Fibroblast of villous mesenchyme (primary cell): ENCODE measurements at places on chromosomes 5 and 9. TPM values are rescaled to one million over a fixed set of nuclear protein-coding genes. Genes with fewer than 3 reads are reported as not detected.

GZMA gene
- not detected in 2 replicates for total RNA-seq

HRCT1 gene
- 0.43 and 0.97 TPM in 2 replicates for total RNA-seq

CCDC107 gene
- 18.1 and 18.7 TPM in 2 replicates for total RNA-seq

SLIT3 gene
- total RNA-seq = under 0.01 and 0.64 TPM in 2 replicates

C1QTNF3 gene
- 0.86 and 1.9 TPM in 2 replicates for total RNA-seq

CDH9 gene
- not detected in 2 replicates for total RNA-seq

FOXD1 gene
- total RNA-seq = 2.2 and 6.1 TPM in 2 replicates

F2RL1 gene
- total RNA-seq = 26.3 and 69.9 TPM in 2 replicates

SLC23A1 gene
- total RNA-seq = not detected in 2 replicates

GRCh38 chr9:6894135-6894534 is 136.4 kb downstream of the KDM4C start:
- DNase-seq = no peak

DNA sequence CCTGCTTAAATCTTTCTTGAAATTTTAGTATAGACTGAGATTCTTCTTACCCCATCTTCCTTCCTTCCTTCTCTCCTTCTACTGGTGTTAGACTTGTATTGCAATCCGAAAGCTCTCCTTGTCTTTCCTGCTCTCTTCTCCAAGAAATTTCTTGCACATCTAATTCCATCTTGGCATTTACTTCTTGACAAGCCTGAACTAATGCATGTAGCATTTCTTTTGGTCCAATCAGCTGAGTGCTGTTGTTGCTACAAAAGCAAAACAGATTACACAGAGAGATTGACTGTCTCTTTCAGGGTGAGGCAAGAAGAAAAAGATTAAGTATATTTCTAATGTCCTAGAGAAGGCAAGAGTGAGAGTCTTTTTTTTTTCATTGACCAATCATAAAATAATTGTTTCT is 51.6 kb upstream of the MAP1B start:
- DNase-seq = no peak

GRCh38 chr5:129905473-129906176 is 1.4 kb downstream of the CHSY3 start:
- DNase-seq = no peak

- no peak for DNase-seq
These were observed 502.0 kb downstream of the BNC2 start for GRCh38 chr9:16368237-16369087.

DNA sequence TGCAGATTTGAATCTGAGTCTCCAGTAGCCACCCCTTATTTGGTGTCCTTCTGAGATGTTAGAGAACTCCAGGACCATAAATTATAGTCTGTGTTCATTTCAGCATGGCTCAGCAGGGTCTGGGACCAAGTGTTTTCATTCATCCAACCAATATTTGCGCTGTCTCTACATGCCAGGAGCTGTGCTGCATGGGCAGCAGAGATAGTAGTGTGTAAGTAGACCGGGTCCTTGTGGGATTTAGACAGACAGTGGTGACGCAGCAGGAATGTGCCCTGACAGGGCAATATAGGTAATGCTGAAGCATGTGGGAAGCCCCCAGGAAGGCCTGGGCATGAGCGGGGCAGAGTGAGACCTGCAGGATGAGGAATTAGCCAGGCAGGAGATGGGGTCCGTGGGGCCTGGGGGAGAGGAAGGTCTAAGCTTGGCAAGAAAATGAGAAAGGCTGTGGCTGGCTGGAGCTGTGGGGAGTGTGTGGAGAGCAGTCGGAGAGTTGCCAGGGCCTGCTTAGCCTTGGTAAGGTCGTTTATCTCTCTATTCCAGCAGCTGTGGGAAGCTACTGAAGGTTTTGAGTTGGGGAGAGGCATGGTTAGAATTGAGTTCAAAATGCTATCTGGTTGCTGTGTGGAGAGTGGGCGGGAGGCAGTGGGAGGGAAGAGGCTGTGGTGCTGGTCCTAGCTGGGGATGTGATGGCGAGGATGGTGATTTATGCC is 16.8 kb downstream of the STXBP1 start:
- no peak for DNase-seq

DNA sequence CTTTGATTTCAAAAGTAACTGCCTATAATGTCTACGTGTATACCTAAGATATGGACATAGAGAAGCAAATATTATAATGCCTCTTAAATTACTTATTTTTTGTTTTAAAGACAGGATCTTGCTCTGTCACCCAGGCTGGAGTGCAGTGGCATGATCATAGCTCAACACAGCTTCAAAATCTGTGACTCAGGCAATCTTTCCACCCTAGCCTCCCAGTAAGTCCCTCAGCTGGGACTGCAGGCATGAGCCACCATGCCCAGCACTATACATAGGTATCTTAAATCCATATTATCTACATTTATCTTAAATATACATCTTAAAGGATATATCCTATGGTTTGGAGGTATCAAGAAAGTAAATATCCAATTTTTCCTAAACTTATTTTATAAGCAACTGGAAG is 261.2 kb downstream of the ARL15 start:
- no peak for DNase-seq

DNA sequence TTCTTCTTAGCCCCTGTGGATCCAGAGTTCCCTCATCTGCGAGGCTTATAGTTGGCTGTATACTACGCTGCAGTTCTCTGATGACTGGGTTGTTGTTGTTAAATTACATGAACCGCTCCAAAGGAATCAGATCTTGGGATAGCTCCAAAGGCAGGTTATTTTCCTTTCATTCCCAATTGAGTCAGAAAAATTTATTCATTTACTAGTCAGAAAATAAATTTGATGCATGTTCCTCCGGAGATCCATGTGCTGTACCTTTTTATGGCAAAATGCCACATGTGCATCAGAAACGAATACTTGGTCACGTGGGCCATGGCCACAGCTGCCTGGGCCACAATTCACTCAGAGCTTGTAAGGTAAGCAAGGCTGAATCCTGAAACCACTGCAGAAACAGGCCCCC is 304.0 kb downstream of the NR2F1-AS1 start:
- no peak for DNase-seq

DNA sequence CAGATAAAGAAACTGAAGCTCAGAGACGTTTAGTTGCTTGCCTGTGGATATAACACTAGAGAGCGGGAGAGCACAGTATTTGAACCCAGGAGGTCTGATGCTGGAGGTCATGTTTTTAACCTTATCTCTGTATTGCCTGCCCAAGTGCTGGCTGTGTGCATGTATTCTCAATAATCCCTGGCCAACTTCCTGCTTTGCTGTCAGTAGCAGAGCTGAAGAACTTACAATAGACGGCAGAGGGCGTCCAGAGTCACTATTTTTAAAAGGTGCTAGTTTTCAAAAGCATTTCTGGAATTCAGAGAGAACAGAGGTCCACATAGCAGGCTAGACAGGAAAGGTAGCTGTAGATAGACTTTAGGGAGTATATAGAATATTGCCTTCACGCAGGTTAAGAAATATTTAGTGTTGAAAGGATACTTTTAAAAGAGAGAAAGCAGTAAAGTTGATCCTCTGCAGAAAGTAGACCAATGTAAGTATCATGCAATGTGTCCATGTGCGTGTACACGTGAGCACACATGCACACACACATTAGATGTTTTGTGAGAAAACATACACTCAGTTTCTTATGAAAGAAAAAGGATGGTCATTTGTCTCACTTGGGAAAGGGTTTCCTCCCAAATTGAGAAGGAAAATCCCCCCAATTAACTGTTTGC is 46.3 kb downstream of the PTCD2 start:
- DNase-seq = peak; percentile 75

- DNase-seq = no peak
These were observed 25.4 kb upstream of the NKD2 start for GRCh38 chr5:983238-983524.

DNA sequence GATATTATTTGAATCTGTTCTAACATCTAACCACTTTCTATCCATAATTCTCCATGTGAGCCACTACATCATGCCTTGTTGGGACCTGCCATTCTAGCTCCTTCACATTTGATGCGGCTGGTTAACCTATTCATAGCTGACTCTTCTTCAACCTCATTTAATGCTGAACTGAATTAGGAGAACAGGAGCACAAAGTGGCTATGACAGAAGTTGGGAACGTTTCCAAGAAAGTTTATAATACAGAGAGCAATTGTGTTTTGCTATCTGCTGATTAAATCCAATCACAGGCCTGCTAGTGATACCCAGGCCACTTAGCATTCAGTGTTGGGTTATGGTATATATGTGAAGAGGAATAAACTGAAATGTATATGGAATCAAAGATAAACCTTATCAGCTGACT is 440.3 kb downstream of the PTPRD start:
- no peak for DNase-seq

GRCh38 chr5:51567636-51568035 is 184.4 kb downstream of the ISL1 start:
- no peak for DNase-seq

DNA sequence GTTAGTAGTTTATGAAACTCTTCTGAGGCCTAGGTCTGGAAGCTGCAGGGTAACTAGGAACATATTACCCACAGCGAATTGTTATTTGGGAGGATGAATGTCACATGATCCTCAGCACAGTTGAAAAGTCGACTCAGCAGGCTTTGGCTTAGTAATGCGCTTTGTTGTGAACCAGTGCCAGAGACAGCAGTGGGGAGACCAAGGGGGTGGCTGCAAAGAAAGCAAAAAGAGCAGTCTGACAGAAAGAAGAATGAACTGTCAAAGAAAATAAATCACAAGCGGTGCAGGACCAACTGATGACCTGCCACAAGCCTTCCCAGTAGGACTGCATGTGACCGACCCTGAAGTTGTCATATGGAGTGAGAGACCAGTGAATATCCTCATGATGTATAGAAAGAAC is 170.0 kb downstream of the CCDC171 start:
- DNase-seq = no peak

- no peak for DNase-seq
These were observed 215.4 kb downstream of the NR3C1 start for GRCh38 chr5:143188083-143188482.

- DNase-seq = no peak
These were observed 64.3 kb downstream of the DTWD2 start for GRCh38 chr5:118924006-118924389.

- no peak for DNase-seq
These were observed 321.1 kb downstream of the ARHGEF28 start for GRCh38 chr5:73946919-73947602.

DNA sequence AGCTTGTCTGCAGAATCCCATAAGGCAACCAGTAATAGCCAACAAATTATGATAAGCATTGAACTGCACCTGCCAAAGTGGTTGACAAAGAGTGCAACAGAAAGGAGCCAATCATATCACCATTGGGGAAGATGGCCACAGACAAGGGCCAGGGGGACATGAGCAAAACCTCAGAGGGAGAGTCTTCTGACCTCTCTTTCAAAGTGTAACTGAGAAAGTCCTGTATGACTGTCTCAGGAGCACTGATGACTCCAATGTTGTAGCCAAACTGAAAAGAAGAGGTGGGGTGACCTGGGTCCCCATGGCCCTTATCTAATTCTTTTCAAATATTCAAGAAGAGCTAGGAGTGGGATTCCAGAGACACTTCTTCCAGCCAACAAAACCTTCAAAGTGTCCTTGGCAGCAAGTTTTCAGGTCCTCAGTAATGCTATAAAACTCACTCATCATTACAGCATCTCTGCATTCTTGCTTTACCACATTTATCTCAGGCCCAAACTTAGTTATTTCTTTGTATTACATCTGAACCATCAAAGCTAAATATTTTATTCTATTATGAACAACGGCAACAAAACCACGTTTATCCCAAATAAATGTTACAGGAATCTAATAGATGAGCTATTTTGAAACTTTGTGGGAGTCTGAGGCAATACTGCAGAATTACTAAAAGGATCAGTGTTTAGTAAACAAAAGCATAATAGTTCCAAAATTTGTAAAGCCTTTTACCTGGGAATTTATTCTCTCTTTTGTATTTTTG is 24.4 kb downstream of the FBLL1 start:
- peak; percentile 62 for DNase-seq

DNA sequence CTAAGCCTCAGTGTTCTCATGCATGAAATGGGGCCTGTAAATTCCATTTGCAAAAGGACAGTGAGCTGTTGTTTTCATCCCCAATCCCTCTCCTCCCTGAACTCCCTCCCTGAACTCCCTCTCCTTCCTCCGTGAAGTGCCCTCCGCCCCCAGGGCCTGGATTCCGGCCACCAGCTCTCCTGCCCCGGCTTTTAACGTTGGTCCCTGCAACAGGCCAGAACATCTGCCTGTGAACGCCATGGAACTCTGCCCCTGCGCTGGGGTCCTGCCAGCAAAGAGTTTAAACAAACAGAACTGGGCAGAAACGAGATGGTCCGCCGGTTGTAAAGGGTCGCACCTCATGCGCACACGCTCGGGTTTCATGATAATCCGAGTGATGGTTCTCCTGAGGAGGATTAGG is 62.4 kb downstream of the SMIM23 start:
- no peak for DNase-seq

GRCh38 chr5:117107859-117108258 is 533.2 kb upstream of the SEMA6A start:
- DNase-seq = no peak

DNA sequence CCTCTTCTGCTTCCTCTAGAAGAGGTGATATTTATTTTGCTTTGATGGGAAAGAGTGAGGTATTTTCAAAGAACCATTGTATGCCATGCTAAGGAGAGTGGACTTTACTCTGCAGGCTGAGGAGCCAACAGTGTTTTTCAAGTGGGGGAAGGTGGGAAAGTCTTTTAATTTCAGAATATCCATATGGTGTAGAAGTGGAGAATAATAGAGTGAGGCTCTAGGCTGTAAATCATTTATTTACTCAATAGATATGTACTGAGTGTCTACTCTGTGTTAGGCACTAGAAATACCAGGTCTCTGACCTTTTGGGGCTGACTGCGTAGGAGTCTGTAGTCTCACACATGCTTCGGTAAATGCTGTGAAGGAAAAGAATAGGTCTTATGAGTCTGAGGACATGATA is 30.7 kb upstream of the TENT2 start:
- DNase-seq = no peak

DNA sequence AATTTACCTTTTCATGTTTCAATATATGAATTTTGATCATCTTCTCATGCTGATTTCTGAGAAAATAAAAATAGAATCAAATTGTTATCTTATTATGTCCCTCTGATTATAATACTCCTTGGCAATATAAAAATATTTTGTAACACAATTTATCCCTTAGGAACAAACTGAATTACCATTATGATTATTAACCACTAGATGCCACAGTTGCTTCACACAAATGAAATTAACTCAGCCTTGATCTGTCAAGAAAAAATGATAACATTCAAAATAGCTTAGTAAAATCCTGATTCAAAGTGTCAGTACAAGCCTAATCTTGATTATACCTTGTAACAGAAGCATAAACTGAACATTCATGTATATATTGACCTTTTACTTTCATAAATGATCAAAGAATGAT is 4.8 kb upstream of the CHSY3 start:
- peak; percentile 40 for DNase-seq

DNA sequence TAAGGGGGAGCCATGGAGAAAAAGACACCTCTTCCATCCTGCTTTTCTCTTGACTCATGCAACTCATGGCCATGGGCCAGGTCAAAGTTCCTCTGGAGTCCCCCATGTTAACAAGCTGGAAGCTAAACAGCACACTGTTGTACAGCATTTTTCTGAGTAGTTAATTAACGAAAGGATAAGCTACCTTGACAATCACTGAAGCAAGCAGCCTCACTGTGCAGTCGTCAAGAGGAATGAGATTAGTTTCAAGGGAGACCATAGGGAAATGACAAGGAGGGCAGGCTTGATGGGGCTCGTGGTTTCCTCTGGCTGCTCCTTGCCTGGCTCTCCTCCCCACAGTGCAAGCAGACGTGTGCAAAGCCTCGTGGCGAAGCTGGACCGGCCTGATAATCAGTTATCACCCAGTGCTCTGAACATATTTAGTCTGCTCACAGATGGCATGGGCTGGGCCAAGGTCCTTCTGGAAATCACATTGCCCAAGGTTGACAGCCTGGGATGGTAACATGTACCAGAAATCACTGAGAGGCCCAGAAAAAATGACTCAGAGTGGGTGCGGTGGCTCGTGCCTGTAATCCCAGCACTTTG is 209.5 kb downstream of the SLIT3 start:
- no peak for DNase-seq

GRCh38 chr9:125312411-125312810 is 50.8 kb downstream of the GAPVD1 start:
- DNase-seq = no peak
